ENCODE measurements at places on chromosomes 11 and 22. TPM values are rescaled to one million over a fixed set of nuclear protein-coding genes. Genes with fewer than 3 reads are reported as not detected.

The OVCH2 gene
- not detected for total RNA-seq

The MUC5AC gene
- not detected for total RNA-seq

The MAPK8IP1 gene
- 0.73 TPM for total RNA-seq

The GAB4 gene
- total RNA-seq = not detected

The SLC22A25 gene
- total RNA-seq = not detected

The RASD2 gene
- total RNA-seq = 0.09 TPM

The TFIP11 gene
- 64.8 TPM for total RNA-seq

The FAM118B gene
- total RNA-seq = 9.9 TPM

The OR4S2 gene
- total RNA-seq = not detected

The GRK2 gene
- 402 TPM for total RNA-seq

The HBE1 gene
- not detected for total RNA-seq

The CNGA4 gene
- total RNA-seq = not detected

The SLC35E4 gene
- total RNA-seq = 5.0 TPM

The ADAMTS15 gene
- total RNA-seq = not detected

The INS gene
- total RNA-seq = not detected

The PRR14L gene
- total RNA-seq = 78.4 TPM

The BLID gene
- total RNA-seq = not detected

The OR6T1 gene
- total RNA-seq = not detected

The WEE1 gene
- total RNA-seq = 76.8 TPM

The CCDC89 gene
- 0.73 TPM for total RNA-seq

The KIF18A gene
- 26.6 TPM for total RNA-seq

The SLC25A18 gene
- not detected for total RNA-seq

The SERPINH1 gene
- 8.1 TPM for total RNA-seq

The CD248 gene
- 35.5 TPM for total RNA-seq

The LRRC10B gene
- total RNA-seq = not detected

The KRTAP5-9 gene
- total RNA-seq = not detected

The DSCAML1 gene
- total RNA-seq = 0.42 TPM

The TNNT3 gene
- total RNA-seq = 7.6 TPM

The MN1 gene
- 0.14 TPM for total RNA-seq

The E2F8 gene
- total RNA-seq = 32.9 TPM

The PANX3 gene
- not detected for total RNA-seq

The ALDH3B1 gene
- total RNA-seq = not detected

The TECTA gene
- total RNA-seq = 0.28 TPM

The C11orf16 gene
- total RNA-seq = not detected

The DDX25 gene
- total RNA-seq = 0.50 TPM

The TEX54 gene
- not detected for total RNA-seq

The KRTAP5-8 gene
- total RNA-seq = not detected

The OR51B4 gene
- total RNA-seq = not detected

The MB gene
- not detected for total RNA-seq

The OR2AG1 gene
- not detected for total RNA-seq

The CRYBB3 gene
- total RNA-seq = 0.52 TPM

The MUC6 gene
- not detected for total RNA-seq

The KDM4D gene
- total RNA-seq = 1.3 TPM

The BCR gene
- total RNA-seq = 40.2 TPM
